ENCODE measurements at places on chromosomes 6 and 20.

DNA sequence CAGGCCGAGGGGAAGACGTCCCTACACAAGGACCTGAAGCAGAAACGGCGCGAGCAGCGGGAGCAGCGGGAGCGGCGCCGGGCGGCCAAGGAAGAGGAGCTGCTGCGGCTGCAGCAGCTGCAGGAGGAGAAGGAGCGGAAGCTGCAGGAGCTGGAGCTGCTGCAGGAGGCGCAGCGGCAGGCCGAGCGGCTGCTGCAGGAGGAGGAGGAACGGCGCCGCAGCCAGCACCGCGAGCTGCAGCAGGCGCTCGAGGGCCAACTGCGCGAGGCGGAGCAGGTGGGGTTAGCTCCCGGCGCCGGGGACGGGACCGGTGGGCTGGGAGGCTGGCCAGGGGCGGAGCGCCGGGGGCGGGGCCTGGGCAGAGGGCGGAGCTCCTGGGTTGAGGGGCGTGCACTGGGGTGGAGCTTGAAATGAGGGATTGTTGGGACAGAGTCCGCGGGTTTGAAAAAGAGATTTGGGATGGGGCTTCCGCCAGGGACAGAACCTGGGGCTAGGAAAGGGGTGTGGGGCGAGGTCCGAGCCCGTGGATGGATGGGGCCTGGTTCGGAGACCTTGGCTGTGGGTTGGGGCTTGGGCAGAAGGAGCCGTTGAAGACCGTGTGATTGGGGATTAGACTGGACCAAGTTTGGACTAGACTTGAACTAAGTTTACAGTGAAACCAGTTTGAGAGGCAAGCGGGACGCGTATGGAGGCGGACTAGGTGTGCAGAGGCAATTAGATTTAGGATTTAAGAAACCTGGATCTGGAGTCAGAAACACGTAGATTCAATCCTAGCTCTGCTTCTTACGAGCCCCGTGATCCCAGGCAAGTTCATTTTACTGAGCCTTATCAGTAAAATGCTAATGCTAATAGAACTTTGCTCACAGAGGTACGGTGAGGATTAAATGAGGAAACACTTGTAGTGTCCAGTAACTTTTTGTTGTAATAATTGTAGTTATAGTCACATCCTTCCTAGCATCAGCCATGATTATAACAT, 20.9 kb downstream of the DEF6 start:
- peak; percentile 55 for DNase-seq

DNA sequence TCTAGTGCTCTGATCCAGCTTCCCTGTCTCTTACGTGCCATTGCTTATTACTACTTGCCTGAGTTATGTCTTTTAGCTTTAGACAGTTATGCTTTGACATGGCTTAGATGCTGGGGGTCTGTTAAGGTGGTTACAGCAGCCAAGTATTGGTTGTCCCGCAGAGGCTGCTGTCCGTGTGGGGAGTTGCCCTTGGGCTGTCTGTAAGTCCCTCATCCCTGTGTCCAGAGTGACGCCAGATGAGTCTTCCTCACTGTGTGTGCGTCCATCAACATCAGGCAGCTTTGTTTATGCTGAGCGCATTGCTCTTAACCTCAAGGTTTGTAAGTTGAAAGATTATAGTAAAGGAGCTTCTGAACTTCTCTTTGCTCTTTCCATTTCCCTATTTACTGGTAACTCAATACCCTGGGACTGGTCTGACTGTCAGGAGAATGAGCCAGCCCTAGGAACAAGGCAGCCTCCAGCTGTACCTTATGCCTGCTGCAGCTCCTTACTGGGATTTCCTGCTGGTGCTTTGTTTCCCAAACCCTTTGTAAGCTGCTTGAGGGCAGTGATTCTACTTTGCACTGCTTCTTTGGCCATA, 7.2 kb downstream of the FAM120B start:
- no peak for DNase-seq

GRCh38 chr6:157849288-157850017, 26.4 kb downstream of the SNX9 start:
- DNase-seq = no peak

DNA sequence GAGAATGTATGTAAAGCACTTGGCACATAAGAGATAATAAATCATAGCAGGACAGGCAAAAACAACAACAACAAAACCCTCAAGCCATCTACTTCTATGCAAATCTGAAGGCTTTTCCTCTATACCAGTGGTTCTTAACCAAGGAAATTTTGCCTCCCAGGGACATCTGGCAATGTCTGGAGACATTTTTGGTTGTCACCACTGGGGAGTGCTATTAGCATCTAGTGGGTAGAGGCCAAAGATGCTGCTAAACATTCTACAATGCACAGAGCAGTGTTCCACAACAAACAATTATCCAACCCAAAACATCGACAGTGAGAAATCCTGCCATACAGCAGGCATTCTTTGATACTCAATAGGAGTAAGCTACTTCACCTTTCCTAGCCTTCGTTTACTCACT, 28.2 kb downstream of the NDRG3 start:
- no peak for DNase-seq

DNA sequence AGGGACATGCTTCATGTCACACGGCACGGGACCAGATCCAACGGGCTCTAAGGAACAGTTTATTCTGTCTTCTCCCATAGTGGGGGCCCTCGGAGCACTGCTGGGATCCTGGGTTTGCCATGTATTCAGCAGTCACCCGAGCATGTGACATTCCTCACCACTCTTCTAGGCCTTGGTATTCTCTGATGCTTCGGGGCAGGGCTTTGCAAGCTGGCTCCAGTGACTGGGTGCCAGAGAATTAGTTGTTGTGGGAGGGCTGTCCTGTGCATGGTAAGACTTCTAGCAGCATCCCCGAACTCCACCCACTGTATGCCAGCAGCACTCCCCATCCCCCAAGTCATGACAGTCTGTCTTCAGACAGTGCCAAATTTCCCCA, 5.4 kb downstream of the CCN5 start:
- no peak for DNase-seq

DNA sequence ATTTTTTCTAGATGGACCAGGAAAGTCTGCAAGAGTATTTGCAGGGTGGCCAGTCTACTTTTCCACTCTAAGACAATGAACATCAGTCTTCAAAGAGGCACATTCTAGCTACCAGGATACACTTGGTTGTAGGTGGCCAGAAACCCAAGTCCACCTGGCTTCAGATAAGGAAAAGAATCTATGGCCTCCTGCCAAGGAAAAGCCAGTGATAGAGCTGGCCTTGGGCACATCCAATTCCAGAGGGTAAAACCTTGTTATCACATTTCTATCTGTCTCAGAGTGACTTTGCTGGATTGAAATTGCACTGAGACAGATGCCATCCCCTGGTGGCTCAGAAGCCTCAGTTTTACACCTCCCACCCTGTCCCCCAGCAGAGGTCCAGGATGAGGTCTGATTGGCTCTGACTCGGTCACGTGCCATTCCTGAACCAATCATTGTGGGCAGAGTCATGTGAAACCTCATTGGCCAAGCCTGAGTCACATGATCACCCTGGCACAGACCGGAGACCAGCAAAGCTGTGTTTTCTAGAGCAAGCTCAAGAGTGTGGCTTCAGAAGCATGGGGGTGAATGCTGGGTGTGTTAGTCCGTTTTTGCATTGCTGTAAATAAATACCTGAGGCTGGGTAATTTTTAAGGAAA, 497.4 kb upstream of the SULF2 start:
- DNase-seq = no peak

DNA sequence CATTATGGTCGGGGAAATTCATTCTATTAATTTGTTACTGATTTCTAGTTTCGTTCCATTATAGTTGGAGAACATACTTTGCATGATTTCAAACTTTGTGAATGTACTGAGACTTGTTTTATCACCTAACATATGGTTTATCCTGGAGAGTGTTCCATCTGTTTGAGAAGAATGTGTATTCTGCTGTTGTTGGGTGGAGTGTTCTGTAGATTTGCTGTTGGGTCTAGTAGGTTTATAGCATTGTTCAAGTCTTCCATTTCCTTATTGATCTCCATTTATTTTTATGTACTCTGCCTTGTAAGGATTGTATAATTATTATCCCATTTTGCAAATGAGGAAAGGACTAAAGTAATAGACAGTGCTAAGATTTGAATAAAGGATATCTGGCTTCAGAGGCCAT, 85.4 kb downstream of the RREB1 start:
- DNase-seq = no peak

DNA sequence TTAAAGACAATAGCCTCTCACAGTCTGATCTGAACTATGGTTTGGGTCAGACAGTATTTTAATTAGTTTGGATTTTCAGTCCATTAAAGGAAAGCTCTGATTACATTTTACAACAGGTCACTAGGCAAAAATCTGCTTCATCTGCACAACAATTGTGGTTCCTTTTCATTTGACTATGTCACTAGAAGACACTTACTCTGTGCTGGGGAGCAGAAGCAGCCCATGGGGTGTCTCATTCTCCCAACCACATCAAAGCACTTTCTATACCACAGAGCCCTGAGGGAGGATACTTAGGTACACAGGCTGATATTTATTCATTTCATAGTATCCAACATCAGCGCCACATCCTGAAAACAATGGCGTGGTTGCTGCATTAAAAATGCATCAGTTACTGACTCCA, 36.6 kb upstream of the HDAC2 start:
- no peak for DNase-seq
